Right atrium auricular region (tissue), 2 donors: ENCODE measurements at places on chromosomes 13 and 19. TPM values are rescaled to one million over a fixed set of nuclear protein-coding genes. Genes with fewer than 3 reads are reported as not detected.

Gene SPRED3
- 0.67 TPM for total RNA-seq

Gene KLK4
- not detected for total RNA-seq

Gene C1QTNF9
- total RNA-seq: not detected

Gene FEM1A
- total RNA-seq: 30.5 TPM

Gene PGLYRP1
- total RNA-seq: not detected

Gene PNMA8A
- 16.6 TPM for total RNA-seq

Gene RABAC1
- total RNA-seq: 167 TPM

Gene KLF2
- 82.3 TPM for total RNA-seq

Gene CARM1
- total RNA-seq: 15.3 TPM

Gene TINCR
- total RNA-seq: 0.59 TPM

Gene IFI30
- total RNA-seq: 43.2 TPM

Gene CFAP97D2
- total RNA-seq: not detected

Gene ZNF850
- total RNA-seq: 5.2 TPM

- DNase-seq: no peak
Measured at GRCh38 chr13:101144808-101145419, 271.4 kb downstream of the NALCN start.

GRCh38 chr19:33040994-33041827 is 23.5 kb downstream of the RHPN2 start:
- DNase-seq: no peak

DNA sequence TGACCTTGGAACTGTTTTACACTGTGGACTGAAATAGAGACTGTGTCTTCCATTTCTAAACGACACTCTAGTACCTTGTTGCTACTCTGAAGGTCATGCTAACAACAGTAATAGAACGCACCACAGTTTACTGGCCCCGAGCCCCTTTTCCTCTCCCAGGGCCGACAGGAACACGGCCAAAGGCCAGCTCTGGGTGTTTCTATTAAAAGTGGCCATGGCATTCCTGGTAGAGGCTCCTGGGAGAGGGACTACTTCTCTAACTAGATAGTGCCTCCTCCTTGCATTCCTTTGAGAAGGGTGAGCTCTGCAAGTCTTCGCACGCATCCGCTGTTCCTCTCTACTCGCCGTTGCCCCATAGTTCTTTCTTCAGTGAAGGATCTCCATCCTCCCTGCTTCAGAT is 18.7 kb upstream of the SIAH3 start:
- DNase-seq: no peak

DNA sequence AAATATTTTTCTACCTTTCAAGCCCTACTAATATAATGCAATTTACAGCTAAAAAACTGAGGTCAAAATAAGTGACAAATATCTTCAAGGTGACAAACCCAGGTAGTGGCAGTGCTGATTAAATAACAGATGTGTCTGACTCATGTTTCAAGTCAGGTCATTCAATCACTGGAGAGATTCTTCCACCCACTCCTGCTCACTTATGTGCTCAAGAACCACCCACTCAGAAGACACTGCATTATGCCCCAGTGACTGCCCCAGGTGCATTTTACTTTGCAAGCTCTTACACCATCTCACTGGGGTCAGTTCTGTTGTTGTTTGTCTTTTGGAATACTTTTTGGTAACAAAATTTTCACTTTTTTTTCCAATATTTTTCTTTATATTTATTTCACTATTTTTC is 2.2 kb downstream of the ZNF100 start:
- DNase-seq: no peak

GRCh38 chr13:26861941-26862340 is 101.4 kb upstream of the GPR12 start:
- no peak for DNase-seq

GRCh38 chr13:33978653-33979052 is 160.7 kb downstream of the RFC3 start:
- DNase-seq: no peak

DNA sequence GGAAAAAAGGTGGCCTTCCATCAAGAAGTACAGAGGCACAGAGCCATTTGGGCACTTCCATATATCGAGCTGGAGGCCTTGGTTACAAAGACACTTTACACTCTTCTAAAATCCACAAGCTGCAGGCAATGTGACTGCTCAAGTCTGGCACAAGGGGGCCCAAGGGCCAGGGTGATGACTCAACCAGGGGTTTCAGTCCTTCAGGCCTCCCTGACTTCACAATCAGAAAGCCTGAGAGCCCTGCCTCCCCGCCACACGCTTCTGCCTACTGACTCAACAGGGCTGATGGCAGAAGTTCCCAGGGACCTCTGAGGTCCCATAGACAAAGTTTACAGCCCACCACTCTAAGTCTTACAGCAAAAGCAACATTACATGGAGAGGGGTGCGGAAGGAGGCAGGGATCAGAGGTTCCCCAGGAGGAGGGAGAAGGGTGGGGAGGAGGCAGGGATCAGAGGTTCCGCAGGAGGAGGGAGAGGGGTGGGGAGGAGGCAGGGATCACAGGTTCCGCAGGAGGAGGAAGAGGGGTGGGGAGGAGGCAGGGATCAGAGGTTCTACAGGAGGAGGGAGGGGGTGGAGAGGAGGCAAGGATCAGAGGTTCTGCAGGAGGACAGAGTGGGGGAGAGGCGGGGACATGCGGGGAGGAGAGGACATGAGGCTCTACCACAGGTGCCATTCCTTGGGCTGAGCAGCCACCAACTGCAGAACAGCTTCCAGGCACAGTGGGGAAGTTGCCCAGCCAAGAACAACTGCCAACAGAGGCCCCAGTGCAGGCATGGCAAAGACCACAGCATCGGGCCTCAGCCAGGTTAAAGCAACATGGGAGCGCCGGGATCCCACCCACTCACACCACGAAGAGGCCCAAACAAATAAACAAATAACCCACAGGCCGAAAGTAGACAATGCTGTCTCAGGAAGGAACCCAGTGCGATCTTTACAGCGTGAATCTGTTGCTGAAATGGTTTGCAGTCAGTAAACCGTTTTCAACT is 52.0 kb downstream of the SLC7A1 start:
- no peak for DNase-seq

DNA sequence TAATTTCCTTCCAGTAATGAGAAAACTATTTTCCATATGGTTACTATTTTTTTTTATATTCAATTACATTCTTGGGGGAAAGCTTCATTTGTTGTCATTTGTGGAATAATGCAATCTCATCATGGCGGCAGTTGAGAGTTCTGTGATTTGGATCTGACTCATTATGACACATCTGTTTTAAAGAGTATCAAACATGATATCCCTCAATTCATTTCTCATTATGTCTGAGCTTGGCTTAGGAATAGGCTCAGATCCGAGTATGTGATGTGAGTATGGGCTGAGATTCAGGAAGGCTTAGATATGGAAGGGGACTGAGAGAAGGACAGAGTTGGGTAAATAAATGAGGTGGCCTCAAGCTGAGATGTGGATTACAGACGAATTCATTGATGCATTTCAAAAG is 64.4 kb downstream of the POSTN start:
- DNase-seq: no peak

GRCh38 chr19:10000171-10000826 is 10.0 kb downstream of the COL5A3 start:
- DNase-seq: peak; percentile 59

- DNase-seq: no peak
Measured at GRCh38 chr13:26813321-26813979, 52.9 kb upstream of the GPR12 start.

DNA sequence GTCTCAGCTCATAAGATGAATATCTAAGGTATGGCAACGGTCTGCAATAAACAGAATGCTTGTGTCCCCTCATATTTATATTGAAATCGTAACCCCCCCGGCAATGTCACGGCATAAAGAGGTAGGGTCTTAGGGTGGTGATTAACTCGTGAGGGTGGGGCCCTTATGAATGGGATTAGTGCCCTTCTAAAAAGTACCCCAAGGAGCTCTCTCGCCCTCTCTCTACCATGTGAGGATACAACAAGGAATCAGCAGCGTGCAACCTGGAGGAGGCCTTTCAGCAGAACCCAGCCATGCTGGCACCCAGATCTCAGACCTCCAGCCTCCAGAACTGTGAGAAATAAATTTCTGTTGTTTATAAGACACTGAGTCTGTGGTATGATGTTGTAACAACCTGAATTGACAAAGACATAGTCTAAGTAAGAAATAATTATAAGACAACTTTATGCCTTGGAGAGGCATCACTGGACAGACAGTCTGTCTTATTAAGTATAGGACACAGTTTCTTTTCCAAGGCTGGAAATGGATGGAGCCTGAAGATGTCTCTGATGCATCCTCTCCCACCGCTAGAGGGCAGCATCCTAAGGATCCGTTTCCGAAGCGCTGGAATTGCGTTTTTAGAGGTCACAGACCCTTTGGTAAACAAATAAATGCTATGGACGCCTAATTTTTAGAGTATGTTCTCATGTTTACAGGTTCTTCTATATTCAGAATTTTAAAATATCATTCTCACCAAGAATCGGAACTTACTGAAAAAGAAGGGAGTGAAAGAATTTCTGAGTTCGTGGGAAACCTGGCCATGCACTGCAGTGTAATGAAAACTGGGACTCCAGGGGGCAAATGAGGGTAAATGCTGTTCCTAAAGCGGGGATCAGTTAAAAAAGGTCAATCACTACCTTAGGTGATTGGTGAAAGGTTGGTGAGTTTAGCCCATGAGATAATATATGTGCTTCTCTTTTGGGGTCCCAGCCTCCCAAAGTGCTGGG is 13.3 kb upstream of the LEUTX start:
- DNase-seq: no peak

- DNase-seq: no peak
Measured at GRCh38 chr19:19257137-19257536, 16.0 kb downstream of the TM6SF2 start.

- DNase-seq: no peak
Measured at GRCh38 chr13:64471916-64472315, 2758.2 kb downstream of the PCDH9 start.

GRCh38 chr13:40547591-40548315 is 118.7 kb downstream of the FOXO1 start:
- no peak for DNase-seq

DNA sequence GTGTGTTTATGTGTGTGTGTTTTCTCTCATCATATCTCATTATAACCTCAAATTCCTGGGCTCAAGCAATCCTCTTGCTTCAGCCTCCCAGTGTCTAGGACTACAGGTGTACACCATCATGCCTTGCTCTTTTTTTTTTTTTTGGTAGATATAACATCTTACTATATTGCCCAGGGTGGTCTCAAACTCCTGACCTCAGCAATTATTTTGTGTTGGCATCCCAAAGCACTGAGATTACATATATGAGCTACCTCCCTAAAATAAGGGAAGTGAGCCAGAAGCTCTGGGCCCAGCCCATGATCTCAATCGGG is 448 bp upstream of the ZNF543 start:
- DNase-seq: no peak

GRCh38 chr13:90613076-90613795 is 734.3 kb upstream of the MIR17HG start:
- DNase-seq: no peak

- no peak for DNase-seq
Measured at GRCh38 chr19:10142701-10143375, 23.1 kb upstream of the EIF3G start.

DNA sequence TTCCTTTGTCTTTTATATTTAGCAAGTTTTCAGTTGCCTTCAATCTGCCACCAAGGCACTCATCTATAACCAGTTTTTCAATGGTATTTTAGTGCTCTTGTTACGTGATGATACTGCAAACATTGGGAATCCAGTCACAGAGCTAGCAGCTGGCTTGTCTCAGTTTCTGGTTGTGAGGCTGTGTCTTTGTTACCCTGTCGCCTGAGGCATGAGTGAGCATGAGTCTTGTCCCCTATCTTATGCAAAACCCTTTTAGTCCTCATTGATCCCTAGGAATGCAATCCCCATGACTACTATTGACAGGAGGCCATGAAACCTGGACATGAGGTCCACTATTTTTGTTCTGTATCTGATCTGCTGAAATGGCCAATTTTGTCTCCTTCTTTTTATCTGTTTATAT is 391.0 kb downstream of the LMO7 start:
- no peak for DNase-seq

DNA sequence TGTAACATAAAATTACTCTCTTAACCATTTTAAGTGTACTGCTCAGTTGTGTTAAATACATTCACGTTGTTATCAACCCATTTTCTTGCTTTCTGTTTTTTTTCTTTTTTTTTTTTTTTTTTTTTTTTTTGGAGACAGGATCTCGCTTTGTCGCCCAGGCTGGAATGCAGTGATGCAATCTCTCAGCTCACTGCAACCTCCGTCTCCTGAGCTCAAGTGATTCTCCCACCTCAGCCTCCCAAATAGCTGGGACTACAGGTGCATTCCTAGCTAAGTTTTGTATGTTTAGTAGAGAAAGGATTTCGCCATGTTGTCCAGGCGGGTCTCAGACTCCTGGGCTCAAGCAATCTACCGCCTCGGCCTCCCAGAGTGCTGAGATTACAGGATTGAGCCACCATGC is 42.5 kb upstream of the C13orf42 start:
- DNase-seq: no peak

- no peak for DNase-seq
Measured at GRCh38 chr13:90984756-90985155, 362.7 kb upstream of the MIR17HG start.
